ENCODE measurements at places on chromosomes 1 and 21. TPM values are rescaled to one million over a fixed set of nuclear protein-coding genes. Genes with fewer than 3 reads are reported as not detected.

AMY1C gene
- not detected for total RNA-seq

ESPN gene
- total RNA-seq, result 16.3 TPM

CIART gene
- 10.6 TPM for total RNA-seq

TNNI3K gene
- total RNA-seq, result 0.48 TPM

L1TD1 gene
- 441 TPM for total RNA-seq

CNIH3 gene
- total RNA-seq, result 5.6 TPM

KPRP gene
- not detected for total RNA-seq

DENND1B gene
- 2.5 TPM for total RNA-seq

TNFRSF25 gene
- total RNA-seq, result 9.3 TPM

CRYBG2 gene
- 17.0 TPM for total RNA-seq

KLF17 gene
- total RNA-seq, result not detected
